Kasumi-1 (cell line): ENCODE measurements at places on chromosomes 13 and 19.

- peak; percentile 83 for DNase-seq
These were observed 9.4 kb downstream of the HRC start for GRCh38 chr19:49145573-49146407.

- no peak for DNase-seq
These were observed 152.8 kb downstream of the CYSLTR2 start for GRCh38 chr13:48806522-48806921.

DNA sequence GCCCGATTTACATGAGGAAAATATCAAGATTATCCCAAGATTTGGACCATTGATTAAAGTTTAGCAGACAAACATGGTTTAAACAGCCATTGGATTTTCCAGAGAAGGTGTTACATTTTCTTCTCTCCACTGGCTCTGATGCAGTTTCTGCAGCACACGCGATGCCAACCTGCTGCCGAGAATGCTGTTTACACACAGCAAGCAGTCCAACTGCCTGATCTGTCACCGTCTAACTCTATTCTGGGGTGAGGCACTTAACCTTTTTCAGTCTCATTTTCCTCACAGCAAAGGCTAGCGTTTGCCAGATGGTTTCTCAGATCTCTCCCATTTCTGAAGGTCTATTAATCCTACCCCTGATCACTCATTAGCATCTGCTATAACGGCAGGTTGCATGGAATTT, 763.5 kb upstream of the GPC6 start:
- DNase-seq: no peak

DNA sequence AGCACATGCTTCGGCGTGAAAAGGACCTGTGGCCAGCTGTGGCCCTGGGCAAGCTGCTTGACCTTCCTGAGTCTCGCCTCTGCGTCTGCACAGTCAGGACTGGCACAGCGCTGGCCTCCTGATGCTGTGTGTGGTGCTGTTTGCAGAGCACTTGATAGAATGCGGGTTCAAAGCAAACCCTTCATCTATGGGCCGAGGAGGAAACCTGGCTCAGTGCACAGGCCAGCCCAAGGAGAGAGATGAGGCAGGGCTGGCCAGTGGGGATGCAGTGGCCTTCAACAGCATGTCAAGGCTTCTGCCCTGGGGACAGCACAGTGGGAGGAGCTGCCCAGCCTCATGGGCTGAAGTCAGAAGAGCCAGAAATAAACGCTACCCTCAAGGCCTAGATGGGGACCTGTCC, 21.3 kb upstream of the VSTM2B start:
- no peak for DNase-seq

DNA sequence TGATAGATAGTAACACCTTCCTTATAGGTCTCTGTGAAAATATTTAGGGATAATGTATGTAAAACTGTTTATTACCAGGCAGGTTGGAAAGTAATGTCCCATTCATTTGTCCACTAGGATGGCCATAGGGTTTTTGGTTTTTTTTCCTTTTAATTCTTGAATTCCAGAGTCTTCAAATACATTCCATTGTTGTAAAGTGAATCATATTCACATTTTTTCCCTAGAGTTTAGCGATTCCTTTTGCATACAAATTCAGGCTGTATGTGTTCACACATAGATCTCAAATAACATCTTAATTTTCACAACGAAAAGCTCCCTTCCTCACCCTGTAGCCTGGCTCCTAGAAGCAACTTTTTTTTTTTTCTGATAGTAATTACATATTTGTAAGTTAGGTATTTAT, 1.8 kb upstream of the ZNF557 start:
- no peak for DNase-seq
